ENCODE measurements at places on chromosomes 3 and 15. TPM values are rescaled to one million over a fixed set of nuclear protein-coding genes. Genes with fewer than 3 reads are reported as not detected.
A peak's percentile ranks its signal among the peaks of the same experiment; 100 is the strongest.

DNA sequence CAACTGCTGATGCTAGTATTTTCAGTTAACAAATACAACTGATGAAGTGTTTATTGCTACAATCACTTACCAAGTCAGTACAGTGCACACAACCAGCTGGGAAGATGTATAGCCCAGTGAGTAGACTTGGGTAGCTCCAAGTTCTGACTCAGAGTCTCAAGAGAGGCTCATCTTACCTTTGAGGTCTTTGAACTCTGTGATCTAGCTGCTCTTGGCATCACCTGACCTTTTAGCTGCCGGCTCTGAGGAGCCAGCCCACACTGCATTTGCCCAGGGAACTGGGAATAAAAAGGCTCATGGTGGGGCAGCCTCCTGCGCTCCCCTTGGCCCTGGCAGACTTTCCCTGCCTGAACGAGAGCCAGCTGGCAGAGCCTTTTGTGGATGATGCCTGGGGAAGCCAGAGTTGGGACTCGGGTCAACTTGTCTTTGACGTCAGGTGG is 82.6 kb downstream of the CEMIP start:
- H3K27me3 ChIP-seq: peaks cover 6% of the 10 kb centered on the region
- no peak overlapping the region for H3K4me3 ChIP-seq
- H3K27ac ChIP-seq: no peak overlapping the region
- DNase-seq: no peak

DNA sequence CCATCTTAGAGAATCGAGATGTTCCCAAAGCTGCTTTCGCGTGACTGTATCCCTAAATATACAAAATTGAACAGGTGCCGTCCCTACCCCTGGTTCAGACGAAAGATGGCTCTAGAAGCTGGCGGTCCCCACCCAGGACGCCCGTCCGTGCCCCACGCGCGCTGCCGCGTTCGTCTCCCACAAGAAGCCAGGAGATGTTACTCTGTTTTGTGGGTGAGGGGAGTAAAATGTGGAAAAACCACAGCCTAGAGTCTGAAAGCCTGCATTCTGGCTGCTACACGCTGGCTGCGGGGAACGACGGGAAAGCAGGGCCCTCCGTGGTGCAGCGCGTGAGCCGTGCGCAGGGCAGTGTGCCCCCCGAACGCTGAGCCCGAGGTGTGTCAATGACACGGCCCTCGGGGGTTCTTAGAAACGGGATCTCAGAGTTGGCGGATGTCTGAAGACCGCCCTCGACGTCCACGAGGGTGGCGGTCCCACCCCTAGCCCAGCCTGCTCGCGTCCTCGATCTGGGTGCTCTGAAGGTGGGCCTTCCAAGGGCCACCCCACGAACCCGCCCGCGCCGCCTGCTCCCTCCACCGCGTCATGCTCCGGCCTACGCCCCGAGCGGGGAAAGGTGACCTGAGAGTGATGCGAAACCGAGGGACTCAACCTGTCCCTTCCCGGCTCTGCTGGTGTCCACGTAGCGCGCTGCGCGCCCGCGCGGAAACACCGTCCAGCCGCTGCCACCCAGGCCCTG is 95.6 kb downstream of the OCA2 start:
- H3K27me3 ChIP-seq: peaks cover 2% of the 10 kb centered on the region
- no peaks in the 10 kb centered on the region for H3K36me3 ChIP-seq
- H3K4me3 ChIP-seq: no peak overlapping the region
- H3K27ac ChIP-seq: no peak overlapping the region

HGD gene
- 1.00 TPM for total RNA-seq

ZNF620 gene
- total RNA-seq: 6.2 TPM

IL5RA gene
- 5.0 TPM for total RNA-seq

GRCh38 chr15:63107895-63108546 is 13.6 kb upstream of the LACTB start:
- peaks cover 9% of the 10 kb centered on the region for H3K27me3 ChIP-seq
- no peaks in the 10 kb centered on the region for H3K36me3 ChIP-seq
- no peak overlapping the region for H3K27ac ChIP-seq

DNA sequence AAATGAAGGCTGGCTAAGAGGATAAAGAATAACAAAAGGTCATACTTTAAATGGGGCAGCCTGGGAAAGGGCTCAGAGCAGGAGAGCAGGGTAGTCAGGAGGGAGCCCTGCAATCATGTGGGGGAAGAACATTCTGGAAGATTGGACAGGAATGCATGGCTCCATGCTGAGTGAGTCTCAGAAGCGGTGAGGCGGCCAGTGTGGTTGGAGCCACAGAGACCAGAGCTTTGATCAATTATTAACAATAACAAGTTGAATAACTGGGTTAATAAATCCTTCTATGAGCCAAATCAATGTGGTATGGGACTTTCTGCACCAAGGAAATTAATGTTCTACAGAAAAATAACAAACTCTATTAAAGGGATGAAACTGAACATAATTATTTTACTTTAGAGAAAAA is 57.9 kb upstream of the DCUN1D1 start:
- H3K27ac ChIP-seq: no peak overlapping the region
- H3K27me3 ChIP-seq: no peaks in the 10 kb centered on the region
- H3K4me1 ChIP-seq: no peaks in the 10 kb centered on the region
- no peak for DNase-seq

DNA sequence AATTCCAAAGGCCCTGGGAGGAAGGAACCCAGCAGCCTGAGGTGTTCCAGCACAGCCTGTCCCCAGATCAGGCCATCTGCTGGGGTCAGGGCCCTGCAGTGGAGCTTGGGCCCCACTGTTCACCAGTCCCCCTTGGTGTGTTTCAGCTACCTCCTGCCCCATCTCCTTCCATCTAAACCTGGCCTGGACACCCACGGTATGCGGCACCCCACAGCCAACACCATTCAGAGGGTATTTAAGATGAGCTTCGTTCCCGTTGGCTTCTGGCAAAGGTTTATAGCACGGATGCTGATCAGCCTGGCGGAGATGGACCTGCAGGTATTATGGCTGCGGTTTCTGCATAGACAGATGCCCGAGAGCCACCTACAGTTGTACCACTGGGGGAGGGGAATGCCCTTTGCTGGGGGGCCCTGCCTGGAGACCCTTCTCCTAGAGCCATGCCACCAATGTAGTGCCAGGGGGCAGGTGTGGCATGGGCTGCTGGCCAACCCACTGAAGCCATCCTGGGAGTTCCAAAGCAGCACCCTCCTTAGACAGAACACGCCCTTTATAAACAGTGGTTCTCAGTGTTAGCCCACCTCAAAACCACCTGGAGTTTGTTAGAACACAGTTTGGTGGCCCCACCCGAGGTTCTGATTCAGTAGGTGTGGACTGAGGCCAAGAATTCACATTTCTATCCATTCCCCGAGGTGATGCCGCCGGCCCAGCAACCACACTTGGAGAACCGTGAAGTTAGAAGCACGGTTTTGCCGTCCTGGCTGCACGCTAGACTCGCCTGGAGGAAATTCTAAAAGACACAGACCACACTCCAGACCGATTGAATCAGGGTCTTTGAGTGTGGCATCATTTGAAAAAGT is 126.9 kb downstream of the LRRK1 start:
- no peak overlapping the region for H3K27ac ChIP-seq
- no peak overlapping the region for H3K4me3 ChIP-seq
- H3K4me1 ChIP-seq: no peaks in the 10 kb centered on the region
- H3K36me3 ChIP-seq: no peaks in the 10 kb centered on the region

GRCh38 chr3:187005827-187006481 is 75.6 kb downstream of the ST6GAL1 start:
- peaks cover 67% of the 10 kb centered on the region for H3K4me1 ChIP-seq
- H3K36me3 ChIP-seq: peaks cover 39% of the 10 kb centered on the region
- peak overlapping the region; percentile 89 for H3K27ac ChIP-seq
- DNase-seq: no peak

GRCh38 chr3:39319249-39319648 is 10.3 kb upstream of the CCR8 start:
- H3K36me3 ChIP-seq: peaks cover 7% of the 10 kb centered on the region
- no peaks in the 10 kb centered on the region for H3K27me3 ChIP-seq
- H3K4me1 ChIP-seq: peaks cover 16% of the 10 kb centered on the region

CCR3 gene
- total RNA-seq: 0.55 TPM

TGM4 gene
- not detected for total RNA-seq

DNA sequence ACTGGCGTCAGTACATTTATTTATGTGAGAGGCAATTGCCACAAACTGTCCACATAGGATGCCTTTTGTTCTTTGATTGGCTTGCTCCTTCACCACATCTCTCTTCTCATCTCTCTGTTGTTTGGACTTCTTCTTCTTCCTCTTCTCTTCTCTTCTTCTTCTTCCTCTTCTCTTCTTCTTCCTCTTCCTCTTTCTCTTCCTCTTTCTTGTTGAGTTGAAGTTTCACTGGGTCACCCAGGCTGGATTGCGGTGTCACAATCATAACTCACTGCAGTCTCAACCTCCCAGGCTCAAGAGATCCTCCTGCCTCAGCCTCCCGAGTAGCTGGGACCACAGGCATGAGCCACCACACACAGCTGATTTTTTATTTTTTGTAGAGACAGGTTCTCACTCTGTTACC is 67.7 kb upstream of the GSK3B start:
- H3K27me3 ChIP-seq: peaks cover 25% of the 10 kb centered on the region
- no peak for DNase-seq
- no peaks in the 10 kb centered on the region for H3K36me3 ChIP-seq
- no peak overlapping the region for H3K4me3 ChIP-seq
- no peak overlapping the region for H3K27ac ChIP-seq

FRMD5 gene
- total RNA-seq: not detected

IFT57 gene
- total RNA-seq: 16.4 TPM

- no peak for DNase-seq
- H3K36me3 ChIP-seq: no peaks in the 10 kb centered on the region
- no peak overlapping the region for H3K4me3 ChIP-seq
- no peaks in the 10 kb centered on the region for H3K27me3 ChIP-seq
- H3K4me1 ChIP-seq: no peaks in the 10 kb centered on the region
These were observed 130.2 kb downstream of the FILIP1L start for GRCh38 chr3:99984139-99984538.

- no peak for DNase-seq
- H3K27me3 ChIP-seq: no peaks in the 10 kb centered on the region
- H3K36me3 ChIP-seq: no peaks in the 10 kb centered on the region
- H3K4me1 ChIP-seq: no peaks in the 10 kb centered on the region
- H3K27ac ChIP-seq: no peak overlapping the region
These were observed 9.8 kb downstream of the KCNMB2 start for GRCh38 chr3:178546079-178546478.

DNA sequence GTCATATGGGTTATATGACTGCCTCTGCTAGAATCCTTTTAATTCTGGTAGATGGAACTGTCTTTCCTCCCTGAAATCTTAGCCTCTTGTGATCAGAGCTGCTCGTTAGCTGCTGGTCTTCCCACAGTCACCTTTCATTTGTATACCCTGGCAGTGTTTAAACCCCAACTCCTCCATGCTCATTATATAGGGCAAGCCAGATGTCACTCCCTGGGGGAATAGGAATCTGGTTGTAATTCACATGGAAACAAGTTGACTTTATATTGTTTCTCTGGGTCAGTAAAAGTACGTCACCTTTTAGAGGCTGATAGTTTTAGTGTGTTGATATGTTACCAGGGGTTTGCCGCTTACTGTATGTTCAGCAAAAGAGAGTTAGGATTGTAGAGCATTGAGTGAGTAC is 103.5 kb downstream of the ITPR1 start:
- H3K4me1 ChIP-seq: peaks cover 38% of the 10 kb centered on the region
- H3K27ac ChIP-seq: peak overlapping the region; percentile 2
- DNase-seq: no peak
- H3K4me3 ChIP-seq: no peak overlapping the region
- H3K36me3 ChIP-seq: no peaks in the 10 kb centered on the region
- H3K27me3 ChIP-seq: no peaks in the 10 kb centered on the region

RUBCN gene
- 42.7 TPM for total RNA-seq

- no peak for DNase-seq
- H3K27ac ChIP-seq: no peak overlapping the region
- H3K4me1 ChIP-seq: no peaks in the 10 kb centered on the region
- H3K4me3 ChIP-seq: no peak overlapping the region
- no peaks in the 10 kb centered on the region for H3K36me3 ChIP-seq
These were observed 66.2 kb upstream of the TSC22D2 start for GRCh38 chr3:150341891-150342290.

GRCh38 chr3:72033666-72034428 is 248.9 kb upstream of the PROK2 start:
- H3K4me1 ChIP-seq: no peaks in the 10 kb centered on the region
- DNase-seq: no peak
- H3K27ac ChIP-seq: no peak overlapping the region
- H3K4me3 ChIP-seq: no peak overlapping the region
- H3K36me3 ChIP-seq: peaks cover 5% of the 10 kb centered on the region
- H3K27me3 ChIP-seq: peaks cover 10% of the 10 kb centered on the region

DNA sequence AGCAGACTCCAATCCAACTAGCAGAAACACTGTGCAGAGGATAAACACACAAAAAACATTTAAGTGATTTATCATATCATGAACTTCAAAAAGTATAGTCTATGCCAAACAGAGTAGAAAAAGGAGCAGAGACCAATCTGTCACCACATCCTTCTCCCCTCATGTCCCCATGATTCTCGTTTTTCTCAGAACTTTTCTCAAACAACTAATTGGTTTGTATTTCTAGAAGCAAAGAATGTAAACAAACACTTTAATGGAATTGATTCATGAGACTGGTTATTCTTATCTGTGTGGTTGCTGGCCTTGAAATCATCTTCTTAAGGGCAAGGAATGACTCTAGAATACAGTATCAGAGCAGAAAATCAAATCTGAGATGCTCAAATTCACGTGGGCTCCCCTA is 294.2 kb upstream of the THBS1 start:
- H3K4me3 ChIP-seq: no peak overlapping the region
- no peaks in the 10 kb centered on the region for H3K36me3 ChIP-seq
- no peak overlapping the region for H3K27ac ChIP-seq
- no peak for DNase-seq
- no peaks in the 10 kb centered on the region for H3K4me1 ChIP-seq
- peaks cover 58% of the 10 kb centered on the region for H3K27me3 ChIP-seq

GRCh38 chr3:194355379-194355778 is 4.3 kb upstream of the CPN2 start:
- DNase-seq: no peak
- H3K27ac ChIP-seq: no peak overlapping the region
- H3K36me3 ChIP-seq: no peaks in the 10 kb centered on the region
- no peak overlapping the region for H3K4me3 ChIP-seq
- no peaks in the 10 kb centered on the region for H3K4me1 ChIP-seq

KBTBD12 gene
- not detected for total RNA-seq

- no peaks in the 10 kb centered on the region for H3K4me1 ChIP-seq
- H3K27me3 ChIP-seq: no peaks in the 10 kb centered on the region
- H3K27ac ChIP-seq: no peak overlapping the region
- H3K4me3 ChIP-seq: no peak overlapping the region
These were observed 34.2 kb upstream of the SSUH2 start for GRCh38 chr3:8678751-8679150.

GRCh38 chr3:87227104-87227834 is at the start of gene CHMP2B:
TSS of gene CHMP2B (plus strand) at chr3:87227309. CDS start at chr3:87227523, 214 bp downstream.
- H3K4me1 ChIP-seq: peaks cover 22% of the 10 kb centered on the region
- peak; percentile 92 for DNase-seq
- H3K36me3 ChIP-seq: peaks cover 5% of the 10 kb centered on the region
- H3K4me3 ChIP-seq: peak within 1 kb of the TSS; percentile 98
- peak within 1 kb of the TSS; percentile 91 for H3K27ac ChIP-seq

Measured in natural killer cell treated with Interleukin-12 subunit alpha and Interleukin-12 subunit beta and Interleukin-15 and Interleukin-18, amount 100 ng/mL, for 72 hours (primary cell).